M059J (cell line): ENCODE measurements at places on chromosomes 2 and 18. TPM values are rescaled to one million over a fixed set of nuclear protein-coding genes. Genes with fewer than 3 reads are reported as not detected.

DNA sequence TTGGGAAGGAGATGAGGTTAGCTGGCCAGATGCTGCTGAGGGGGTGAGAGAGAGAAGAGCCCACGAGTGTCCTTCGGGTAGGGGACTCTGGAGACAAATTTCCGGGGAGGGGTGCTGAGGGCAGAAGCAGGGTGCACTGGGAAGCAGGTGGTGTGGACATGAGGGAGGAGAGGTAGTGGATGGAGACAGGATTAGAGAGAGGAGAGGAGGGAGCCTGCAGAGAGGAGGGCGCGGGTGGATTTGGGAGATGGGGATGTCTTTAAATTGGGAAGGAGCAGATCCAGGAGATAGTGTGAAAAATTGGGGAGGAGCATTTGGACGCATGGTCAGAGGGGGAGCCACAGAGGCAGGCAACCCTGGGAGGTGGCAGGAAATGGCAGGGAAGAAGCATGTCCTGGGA is 154.7 kb downstream of the DYSF start:
- DNase-seq, result no peak

ASXL3 gene
- not detected in 2 replicates for total RNA-seq

- DNase-seq, result no peak
Measured at GRCh38 chr2:180161415-180161814, 154.3 kb upstream of the CWC22 start.

LCT gene
- not detected in 2 replicates for total RNA-seq

IL1R2 gene
- total RNA-seq, result not detected in 2 replicates

RAB6C gene
- 0.02 TPM in 1 of 2 replicates, not detected in the other for total RNA-seq

- DNase-seq, result no peak
Measured at GRCh38 chr2:25895610-25896009, 17.3 kb upstream of the ASXL2 start.

DNA sequence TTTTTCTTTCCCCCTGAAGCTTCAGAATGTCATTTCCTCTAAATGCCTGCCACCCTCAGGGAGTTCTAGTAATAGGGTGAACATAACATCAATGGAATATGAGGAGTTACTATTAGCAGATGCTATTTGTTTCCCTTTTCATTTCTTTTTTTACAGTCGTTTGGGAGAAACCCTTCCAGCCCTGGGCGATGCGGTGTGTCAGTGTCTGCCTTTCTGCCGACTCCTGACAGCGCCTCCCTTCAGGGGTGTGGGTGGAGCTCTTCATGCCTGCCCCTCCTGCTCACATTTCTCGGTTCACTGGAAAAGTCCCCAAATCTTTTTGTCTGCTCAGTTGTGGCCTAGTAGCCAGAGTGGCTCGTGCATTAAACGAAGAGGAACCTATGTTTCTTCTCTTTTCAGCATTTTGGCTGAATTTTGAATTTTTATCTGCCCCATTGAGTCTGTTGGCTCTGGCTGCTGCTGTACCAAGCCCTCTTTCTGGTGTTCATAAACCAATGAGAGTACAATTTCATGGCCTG is 72.3 kb downstream of the FMNL2 start:
- DNase-seq, result peak; percentile 75

DNA sequence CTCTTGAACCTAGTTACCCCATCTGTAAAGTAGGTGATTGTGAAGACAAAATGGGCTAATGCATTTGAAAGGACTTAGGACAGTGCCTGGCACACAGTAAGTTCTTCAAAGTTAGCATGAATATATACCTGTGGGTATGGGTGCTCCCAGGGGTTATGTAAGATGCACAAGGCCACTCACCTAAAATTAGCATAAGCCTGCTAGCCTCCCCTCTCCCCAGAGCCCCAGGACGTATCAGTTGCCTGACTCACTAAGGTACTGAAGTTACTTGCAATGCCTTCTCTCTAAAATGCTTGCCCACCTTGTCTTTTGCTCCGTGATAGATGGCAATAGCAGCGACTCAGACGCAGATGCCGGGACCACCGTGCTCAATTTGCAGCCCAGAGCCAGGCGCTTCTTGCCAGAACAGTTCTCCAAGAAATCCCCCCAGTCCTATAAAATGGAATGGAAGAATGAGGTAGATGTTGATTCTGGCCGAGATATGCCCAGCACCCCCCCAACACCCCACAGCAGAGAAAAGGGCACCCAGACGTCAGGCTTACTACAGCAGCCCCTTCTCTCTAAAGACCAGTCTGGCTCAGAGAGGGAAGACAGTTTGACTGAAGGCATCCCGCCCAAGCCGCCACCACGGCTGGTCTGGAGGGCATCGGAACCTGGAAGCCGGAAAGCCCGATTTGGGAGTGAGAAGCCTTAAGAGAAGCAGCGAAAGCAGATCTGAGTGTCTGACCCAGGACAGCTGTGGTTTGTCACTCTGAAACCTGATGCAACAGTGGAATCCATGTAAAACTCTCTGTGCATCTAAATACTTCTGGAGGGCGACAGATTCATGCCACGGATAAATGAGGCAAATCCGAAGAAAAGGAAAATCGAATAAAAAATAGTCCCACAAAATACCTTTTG is 53.8 kb upstream of the TMEM182 start:
- no peak for DNase-seq

CREG2 gene
- total RNA-seq, result 0.15 and 0.86 TPM in 2 replicates

GRCh38 chr2:196101325-196101991 is 32.8 kb upstream of the DNAH7 start:
- peak; percentile 21 for DNase-seq

SSB gene
- 68.5 and 76.0 TPM in 2 replicates for total RNA-seq

- DNase-seq, result no peak
Measured at GRCh38 chr18:3179430-3180089, 40.2 kb downstream of the MYOM1 start.
